ENCODE measurements at places on chromosomes 5 and 9.

GRCh38 chr5:90438100-90438499, 28.5 kb upstream of the CETN3 start:
- no peak for DNase-seq

DNA sequence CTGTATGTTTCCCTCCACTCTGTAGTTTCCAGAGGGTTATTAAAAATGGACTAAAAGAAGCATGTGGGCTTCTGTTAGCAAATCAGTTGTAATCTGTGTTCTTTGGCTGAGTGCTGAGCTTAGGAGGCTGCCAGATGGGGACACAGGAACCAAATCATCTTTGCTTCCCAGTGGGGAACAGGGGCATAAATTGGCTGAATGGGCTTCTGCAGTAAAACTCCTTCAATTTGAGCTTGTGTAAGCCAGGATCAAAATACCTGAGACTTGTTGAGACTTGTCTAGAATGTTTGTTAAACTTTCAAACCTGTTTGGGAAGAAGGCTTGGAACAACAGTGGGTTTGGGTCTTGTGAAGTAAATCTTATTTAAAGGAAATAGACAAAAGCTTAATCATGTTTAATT, 32.2 kb upstream of the TNFAIP8 start:
- DNase-seq = no peak

GRCh38 chr9:130888146-130888885, 8.3 kb downstream of the QRFP start:
- no peak for DNase-seq

- no peak for DNase-seq
These were observed 65.8 kb upstream of the PLPP6 start for GRCh38 chr9:4596165-4596922.

GRCh38 chr9:88468226-88468625, 66.8 kb upstream of the NXNL2 start:
- no peak for DNase-seq

DNA sequence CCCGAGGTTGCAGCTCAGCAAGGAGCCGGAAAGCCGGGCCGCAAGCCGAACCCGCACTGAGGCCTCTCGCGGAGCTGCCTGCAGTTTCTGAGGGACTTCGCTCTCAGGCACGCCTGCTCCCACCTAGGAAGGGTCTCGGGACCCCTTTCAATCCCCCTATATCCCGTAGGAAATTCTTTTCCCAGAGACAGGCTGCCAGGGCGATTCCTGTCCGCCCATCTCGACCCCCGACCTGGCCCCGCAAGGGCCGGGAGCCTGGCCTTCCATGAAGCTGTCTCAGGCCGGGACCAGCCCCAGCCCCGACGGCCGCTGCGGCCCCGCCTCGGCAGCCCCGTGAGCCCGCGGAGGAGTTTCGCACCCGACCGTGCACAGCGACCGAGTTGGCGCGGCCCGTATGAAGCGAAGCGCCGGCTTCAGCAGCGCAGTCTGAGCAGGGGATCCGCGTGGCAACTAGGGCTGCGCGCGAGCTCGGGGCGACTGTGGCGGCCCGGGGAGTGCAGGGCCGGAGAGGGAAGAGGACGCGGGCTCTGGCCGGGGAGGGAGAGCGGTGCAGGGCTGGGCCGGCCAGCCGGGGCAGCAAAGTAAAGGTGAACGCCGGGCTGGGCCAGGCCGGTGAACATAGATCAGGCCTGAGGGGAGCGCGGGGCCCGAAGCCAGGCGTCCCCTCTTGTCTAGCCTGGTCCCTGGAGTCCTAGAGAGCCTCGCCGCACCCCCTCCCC, 977 bp upstream of the PRDM12 start:
- DNase-seq = no peak

- peak; percentile 60 for DNase-seq
These were observed 14.1 kb downstream of the SEMA4D start for GRCh38 chr9:89483592-89484474.

DNA sequence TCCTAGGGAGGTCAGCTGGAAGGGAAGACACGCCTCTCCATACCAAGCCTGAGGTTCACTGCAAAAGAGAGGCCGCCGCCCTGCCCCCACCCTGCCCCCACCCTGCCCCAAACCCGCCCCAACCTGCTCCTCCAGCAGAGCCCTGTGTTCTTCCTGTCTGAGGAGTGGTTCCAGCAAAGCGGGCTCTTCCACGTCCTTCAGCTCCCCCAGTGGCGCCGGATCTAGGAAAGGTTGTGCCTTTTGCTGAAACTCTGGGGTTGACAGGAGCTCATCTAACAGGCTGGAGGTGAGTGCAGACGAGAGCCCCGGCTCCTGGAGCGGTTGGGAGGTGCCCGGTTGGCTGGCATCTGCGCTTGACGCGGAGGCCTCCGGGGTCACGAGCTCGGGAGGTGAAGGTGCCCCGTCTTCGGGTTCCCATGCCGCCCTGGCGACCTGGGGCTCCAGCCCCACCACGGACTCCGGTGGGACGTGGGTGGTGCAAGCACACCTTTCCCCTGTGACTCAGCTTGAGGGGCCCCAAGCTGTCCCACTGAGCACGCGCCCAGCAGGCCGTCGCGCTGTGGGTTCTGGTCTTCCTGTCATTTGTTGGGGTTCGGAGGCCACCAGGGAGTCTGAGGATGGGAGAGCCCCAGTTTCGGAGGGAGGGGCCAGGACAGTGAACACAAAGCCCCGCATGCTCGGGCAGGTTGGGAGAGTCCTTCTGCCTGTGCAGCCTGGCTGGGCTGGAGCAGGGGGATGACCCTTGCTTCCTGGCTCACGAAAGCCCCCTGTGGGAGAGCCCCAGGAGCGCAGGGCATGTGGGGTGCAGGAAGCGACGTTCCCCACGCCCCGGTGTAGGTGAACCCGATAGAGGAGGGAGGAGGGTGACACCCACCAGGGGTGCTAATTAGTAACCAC, 1467.1 kb downstream of the FOXD4L5 start:
- peak; percentile 47 for DNase-seq

GRCh38 chr9:21862871-21863270, 60.4 kb downstream of the MTAP start:
- DNase-seq = no peak

- DNase-seq = peak; percentile 42
These were observed 17.1 kb downstream of the SCAI start for GRCh38 chr9:125126019-125126746.

DNA sequence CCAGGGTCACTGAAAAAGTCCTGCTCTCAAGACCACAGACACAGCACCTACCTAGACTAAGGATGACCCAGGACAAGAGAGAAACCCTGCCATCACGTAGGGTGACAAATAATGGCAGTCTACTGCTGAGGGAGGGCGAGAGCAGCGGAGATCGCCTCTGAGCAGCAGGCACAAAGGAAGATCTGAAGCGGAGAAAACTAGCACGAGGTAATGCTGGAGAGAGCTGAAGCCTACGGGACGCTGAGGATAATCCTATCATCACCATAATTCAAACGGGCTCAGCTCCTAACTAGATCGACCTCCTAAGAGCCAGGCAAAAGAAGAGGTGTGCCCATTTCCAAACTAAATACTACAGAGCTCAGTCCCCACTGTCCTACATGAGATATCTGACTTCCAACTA, 41.3 kb downstream of the FBXO10 start:
- no peak for DNase-seq

DNA sequence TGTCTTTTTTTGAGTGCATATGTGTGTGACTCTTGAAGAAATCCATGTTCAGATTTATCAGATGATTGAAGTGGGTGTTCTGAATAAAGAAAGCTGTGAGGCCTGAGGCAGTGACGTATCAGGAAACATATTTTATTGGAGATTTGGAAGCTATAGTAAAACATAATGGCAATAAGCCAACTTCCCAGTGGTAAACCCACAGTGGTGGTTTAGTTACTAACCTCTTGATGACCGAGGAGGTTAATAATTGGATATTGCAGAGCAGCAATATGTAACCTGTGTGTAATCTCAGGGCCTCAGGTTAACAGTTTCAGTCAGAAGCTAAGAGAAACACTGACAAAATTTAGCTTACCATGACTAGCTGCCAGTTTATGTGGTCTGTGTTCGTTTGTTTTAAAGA, 6.9 kb downstream of the RGMB start:
- DNase-seq = no peak

GRCh38 chr5:109550077-109550476, 139.7 kb upstream of the MAN2A1 start:
- no peak for DNase-seq
